ENCODE measurements at places on chromosomes 12 and 14.
A peak's percentile ranks its signal among the peaks of the same experiment; 100 is the strongest.

DNA sequence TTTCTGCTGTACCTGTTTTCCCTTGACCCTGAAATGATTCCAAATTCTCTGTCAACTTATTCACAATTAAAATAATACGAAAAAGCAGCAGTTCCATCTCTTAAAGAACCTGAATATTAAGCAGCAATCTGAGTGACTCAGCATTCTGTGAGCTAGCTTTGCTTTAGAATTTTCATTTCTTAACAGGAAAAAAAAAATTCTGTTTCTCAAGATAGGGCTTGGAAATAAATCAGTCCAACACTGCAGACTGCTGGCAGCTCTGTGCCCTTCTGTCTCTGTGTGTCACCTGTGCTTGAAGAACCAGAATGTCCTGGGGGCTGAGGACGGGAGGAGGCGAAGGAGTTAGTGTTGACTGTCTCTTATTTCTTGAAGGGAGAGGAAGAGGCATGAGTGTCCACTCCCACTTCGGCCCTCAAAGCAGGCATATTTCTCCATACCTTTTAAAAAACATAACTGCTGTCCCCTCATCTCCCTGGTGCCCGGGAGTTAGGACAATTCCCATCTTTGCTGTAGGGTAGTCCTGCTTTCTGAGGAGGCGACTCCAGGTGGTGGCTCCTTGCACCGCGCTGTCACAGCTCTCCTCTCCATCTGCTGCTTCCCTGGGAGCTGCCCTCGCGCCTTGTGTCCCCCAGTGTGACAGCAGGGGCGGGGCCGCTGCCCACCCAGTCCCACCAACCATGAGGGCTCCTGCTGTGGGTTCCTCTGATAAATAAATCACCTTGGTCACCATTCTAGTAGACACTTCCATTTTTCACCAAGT, 203.1 kb downstream of the CALM1 start:
- DNase-seq = no peak
- H3K36me3 ChIP-seq = no peaks in the 10 kb centered on the region
- H3K4me1 ChIP-seq = no peaks in the 10 kb centered on the region
- H3K27me3 ChIP-seq = no peaks in the 10 kb centered on the region

DNA sequence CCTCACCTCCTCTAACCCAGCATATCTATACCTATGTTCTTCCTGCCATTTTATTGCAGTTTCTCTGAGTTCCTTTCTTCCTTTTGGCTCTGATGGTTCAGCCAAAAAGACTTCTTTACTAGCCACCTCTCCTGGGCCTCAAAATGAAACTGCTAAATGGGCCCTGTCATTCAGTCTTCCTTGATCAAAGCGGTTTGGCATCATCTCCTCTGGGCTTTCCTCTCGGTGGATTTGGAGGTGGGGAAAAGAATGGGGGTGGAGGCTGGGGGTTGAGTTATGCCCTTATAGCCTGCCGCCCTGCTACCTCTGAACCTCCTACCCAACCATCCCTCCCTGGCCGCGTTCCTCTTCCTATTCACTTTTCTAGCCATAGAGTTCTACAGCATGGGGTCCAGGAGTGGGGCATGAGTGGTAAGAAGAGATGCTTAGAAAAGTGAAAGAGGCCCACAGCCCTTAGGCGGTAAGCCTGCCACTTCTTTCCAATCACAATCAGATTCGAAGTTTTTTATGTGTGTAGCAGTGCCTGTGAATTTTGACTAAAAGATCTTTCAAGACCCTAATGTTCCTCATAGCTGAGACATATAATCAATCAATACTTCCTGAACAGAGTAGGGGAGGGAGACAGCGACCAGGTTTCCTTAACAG, 2.5 kb downstream of the AJUBA start:
- H3K36me3 ChIP-seq = peaks cover 17% of the 10 kb centered on the region
- no peaks in the 10 kb centered on the region for H3K27me3 ChIP-seq
- peak overlapping the region; percentile 95 for H3K27ac ChIP-seq
- no peak for DNase-seq

GRCh38 chr14:105738638-105739037, 212.3 kb downstream of the TMEM121 start:
- no peak overlapping the region for H3K27ac ChIP-seq
- DNase-seq = no peak
- H3K36me3 ChIP-seq = no peaks in the 10 kb centered on the region
- H3K4me1 ChIP-seq = no peaks in the 10 kb centered on the region
- no peaks in the 10 kb centered on the region for H3K27me3 ChIP-seq

DNA sequence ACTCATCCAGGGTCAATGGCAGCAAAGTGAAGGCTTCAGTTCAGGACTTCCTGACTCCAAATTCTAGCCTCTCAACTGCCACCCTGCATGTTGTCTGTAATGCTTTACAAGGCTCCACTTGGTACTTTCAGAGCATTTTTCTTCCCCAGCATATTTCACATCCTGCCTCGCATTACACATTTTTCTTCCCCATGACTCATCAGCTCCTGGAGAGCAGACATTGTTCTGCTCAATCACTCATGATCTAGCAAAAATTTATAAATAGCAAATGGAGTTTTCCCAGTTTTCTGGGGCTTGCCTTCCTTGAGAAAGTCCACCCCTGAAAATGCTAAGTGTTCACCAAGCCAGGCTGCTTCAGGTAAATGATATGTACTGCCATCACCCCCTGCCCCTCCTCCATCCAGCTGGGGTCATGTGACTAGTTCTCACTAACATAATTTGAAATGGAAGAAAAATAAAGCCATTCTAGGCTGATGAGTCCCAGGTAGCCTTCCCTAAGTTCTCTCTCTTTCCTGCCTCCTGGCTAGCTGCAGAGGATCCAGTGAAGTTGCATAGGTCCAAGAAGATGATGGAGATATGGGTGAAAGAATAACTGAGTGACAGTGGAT, 69.4 kb downstream of the ARMH4 start:
- no peaks in the 10 kb centered on the region for H3K36me3 ChIP-seq
- H3K4me3 ChIP-seq = no peak overlapping the region
- no peak for DNase-seq
- H3K27me3 ChIP-seq = no peaks in the 10 kb centered on the region

DNA sequence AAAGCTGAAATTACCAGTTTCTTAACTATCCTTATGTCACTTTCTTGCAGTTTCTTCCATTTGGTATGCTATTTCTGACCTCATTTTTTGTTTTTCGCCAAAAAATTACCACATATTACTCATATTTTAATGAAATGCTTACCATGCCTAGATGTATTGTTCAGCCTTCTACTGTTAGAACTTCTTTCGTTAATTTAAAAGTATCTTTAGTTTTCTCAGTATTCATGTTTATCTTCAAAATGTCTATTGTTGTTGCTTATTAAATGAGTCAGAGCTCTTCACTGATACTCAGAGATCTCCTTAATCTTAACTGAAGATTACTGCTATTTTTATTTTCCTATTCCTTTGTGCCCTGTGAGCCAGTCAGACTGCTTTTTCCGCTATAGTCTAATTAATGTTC, 20.5 kb downstream of the RAP1B start:
- H3K4me1 ChIP-seq = peaks cover 15% of the 10 kb centered on the region
- peaks cover 18% of the 10 kb centered on the region for H3K36me3 ChIP-seq

- DNase-seq = no peak
- no peak overlapping the region for H3K27ac ChIP-seq
- no peaks in the 10 kb centered on the region for H3K36me3 ChIP-seq
- no peak overlapping the region for H3K4me3 ChIP-seq
- peaks cover 12% of the 10 kb centered on the region for H3K4me1 ChIP-seq
- H3K27me3 ChIP-seq = no peaks in the 10 kb centered on the region
Measured at GRCh38 chr14:33590891-33591630, 359.8 kb downstream of the EGLN3 start.

DNA sequence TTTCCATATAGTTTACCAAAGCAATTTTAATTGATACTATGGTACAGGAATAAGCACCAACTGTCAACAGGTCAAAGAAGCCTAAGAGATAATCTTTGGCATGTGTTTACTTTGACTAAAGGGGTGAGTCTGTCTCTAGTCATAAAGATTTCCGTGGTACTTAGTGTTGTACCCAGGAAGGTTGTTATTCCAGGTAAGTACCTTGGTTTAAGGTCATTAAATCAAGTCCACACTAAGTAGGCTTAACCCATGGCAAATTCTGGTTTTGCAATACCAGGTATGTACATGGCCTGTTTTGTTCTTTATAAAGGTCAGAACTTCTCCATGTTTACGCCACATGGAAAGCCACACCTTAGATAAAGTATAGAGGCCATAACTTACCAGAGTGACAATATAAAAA, 10.0 kb downstream of the MAX start:
- H3K27me3 ChIP-seq = no peaks in the 10 kb centered on the region
- DNase-seq = no peak
- no peak overlapping the region for H3K4me3 ChIP-seq
- H3K4me1 ChIP-seq = peaks cover 9% of the 10 kb centered on the region

- no peaks in the 10 kb centered on the region for H3K36me3 ChIP-seq
- H3K4me3 ChIP-seq = no peak overlapping the region
- H3K27me3 ChIP-seq = no peaks in the 10 kb centered on the region
- no peak overlapping the region for H3K27ac ChIP-seq
- H3K4me1 ChIP-seq = no peaks in the 10 kb centered on the region
Measured at GRCh38 chr12:88367231-88367630, 213.0 kb downstream of the KITLG start.

DNA sequence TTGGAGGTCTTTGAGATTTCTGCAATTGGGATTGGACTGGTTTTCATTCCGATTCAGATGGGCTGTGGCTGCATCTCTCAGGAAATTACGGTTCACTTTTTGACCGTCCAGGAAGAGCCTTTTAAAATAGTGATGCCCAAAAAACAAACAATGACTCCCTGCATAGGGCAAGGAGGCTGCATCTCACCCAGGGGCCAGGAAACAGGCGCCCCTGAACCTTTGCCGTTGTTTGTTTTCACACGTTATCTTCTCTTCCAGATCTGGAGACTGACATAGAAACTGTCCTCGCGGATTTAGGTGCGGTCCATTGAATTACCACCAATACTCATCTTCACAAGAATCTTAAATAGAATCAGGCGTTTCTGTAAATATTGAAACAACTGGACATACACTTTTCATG, 66.0 kb downstream of the FLRT2 start:
- no peaks in the 10 kb centered on the region for H3K27me3 ChIP-seq
- no peaks in the 10 kb centered on the region for H3K4me1 ChIP-seq
- peaks cover 3% of the 10 kb centered on the region for H3K36me3 ChIP-seq

GRCh38 chr12:109444259-109444658, 32.8 kb downstream of the KCTD10 start:
- H3K27me3 ChIP-seq = no peaks in the 10 kb centered on the region
- H3K36me3 ChIP-seq = peaks cover 24% of the 10 kb centered on the region
- H3K4me3 ChIP-seq = no peak overlapping the region
- H3K4me1 ChIP-seq = no peaks in the 10 kb centered on the region

DNA sequence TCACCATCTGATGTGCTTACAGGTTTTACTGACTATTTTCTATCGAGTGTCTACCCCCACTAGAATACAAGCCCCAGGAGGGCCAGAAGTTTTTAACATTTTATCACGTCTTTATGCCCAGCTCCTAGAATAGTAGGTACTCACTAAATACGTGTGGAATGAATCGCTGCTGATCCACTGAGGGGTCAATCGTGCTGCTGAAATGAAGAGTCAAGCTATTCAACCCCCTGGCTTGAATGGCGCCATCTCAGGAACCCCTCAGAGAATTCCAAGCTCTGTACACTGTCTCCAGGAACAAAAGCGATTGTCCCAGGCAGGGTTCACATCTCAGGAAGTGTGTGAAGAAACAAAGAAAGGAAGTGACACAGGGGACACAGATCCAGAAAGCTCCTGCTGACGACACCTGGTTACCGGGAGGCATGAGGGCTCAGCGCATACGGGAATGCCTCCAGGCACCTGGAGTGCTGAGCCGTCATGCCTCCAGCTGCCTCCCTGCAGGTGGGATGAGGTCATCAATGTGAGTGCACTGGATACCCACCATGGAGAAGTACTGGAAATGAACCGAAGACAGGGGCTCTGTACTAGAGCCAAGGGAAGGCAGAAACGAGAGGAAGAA, 45.6 kb downstream of the PITPNM2 start:
- H3K4me1 ChIP-seq = no peaks in the 10 kb centered on the region
- H3K27me3 ChIP-seq = no peaks in the 10 kb centered on the region
- H3K27ac ChIP-seq = no peak overlapping the region
- peaks cover 7% of the 10 kb centered on the region for H3K36me3 ChIP-seq

DNA sequence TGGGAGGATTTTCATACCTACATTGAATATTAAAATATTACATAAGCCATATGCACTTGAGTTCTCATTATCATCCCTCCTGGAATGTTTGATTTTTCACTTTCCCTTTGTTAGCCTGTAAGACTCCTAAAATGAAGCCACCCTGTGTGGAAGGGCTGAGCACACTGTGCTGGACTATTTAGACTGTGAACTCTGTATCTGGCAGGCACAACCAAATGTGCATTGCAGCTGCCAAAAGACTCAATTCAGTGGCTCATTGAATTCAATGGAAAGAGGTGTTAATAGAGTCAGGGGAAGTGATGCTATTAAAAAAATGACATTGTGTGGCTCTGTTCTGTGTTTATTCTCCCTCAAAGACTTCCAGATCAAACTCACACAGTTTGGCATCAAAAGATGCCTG, 111.1 kb downstream of the SMOC1 start:
- no peak overlapping the region for H3K27ac ChIP-seq
- H3K4me3 ChIP-seq = no peak overlapping the region
- peaks cover 3% of the 10 kb centered on the region for H3K4me1 ChIP-seq
- peaks cover 2% of the 10 kb centered on the region for H3K27me3 ChIP-seq

DNA sequence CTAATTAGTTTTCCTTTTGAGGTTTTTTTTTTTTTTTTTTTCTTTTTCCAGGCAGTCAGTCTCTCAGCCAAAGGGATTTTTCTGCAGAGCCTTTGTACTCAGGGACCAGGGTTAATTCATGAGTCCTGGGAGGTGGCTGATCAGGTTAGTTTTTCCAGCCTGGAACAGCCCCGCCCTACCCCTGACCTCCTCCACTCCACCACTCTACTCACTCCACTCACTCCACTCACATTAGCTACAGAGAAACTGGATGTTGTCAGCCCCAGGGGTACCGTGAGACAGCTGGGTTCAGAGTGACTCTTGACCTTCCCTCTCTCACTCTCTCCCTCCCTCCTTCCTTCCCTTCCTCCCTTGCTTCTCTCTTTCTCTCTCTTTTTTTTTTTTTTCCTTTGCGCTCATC, 161.0 kb downstream of the CRADD start:
- no peaks in the 10 kb centered on the region for H3K4me1 ChIP-seq
- no peak overlapping the region for H3K27ac ChIP-seq
- H3K27me3 ChIP-seq = no peaks in the 10 kb centered on the region

DNA sequence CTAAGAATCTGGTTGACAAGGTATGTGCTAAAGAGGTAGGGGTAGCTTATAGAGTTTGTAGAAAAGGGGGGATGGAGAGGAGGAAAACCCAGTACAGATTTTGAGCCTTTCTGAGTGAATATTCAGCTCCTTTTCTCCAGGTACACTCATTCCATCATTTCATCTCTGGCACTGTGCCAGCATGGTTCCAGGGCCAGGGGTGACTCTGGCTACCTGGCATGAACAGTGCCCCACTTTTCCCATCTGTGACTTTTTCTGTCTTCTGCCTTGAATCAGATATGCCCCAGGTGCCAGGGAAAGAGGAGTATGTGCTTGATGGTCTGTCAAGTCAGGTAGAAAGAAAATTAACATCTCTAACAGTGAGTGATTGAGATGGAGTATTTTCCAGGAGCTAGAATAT, 175.7 kb downstream of the CACNA1C start:
- peaks cover 2% of the 10 kb centered on the region for H3K27me3 ChIP-seq
- no peaks in the 10 kb centered on the region for H3K36me3 ChIP-seq
- DNase-seq = no peak
- H3K27ac ChIP-seq = no peak overlapping the region

GRCh38 chr14:69696204-69696527, 70.8 kb upstream of the SRSF5 start:
- H3K36me3 ChIP-seq = no peaks in the 10 kb centered on the region
- DNase-seq = no peak
- no peak overlapping the region for H3K27ac ChIP-seq

- H3K4me3 ChIP-seq = no peak overlapping the region
- peaks cover 9% of the 10 kb centered on the region for H3K4me1 ChIP-seq
- H3K27me3 ChIP-seq = peaks cover 51% of the 10 kb centered on the region
- no peak for DNase-seq
Measured at GRCh38 chr14:103121846-103122584, 1.2 kb upstream of the TNFAIP2 start.

Measured in keratinocyte (primary cell).